ENCODE measurements at places on chromosomes 7 and 10.

DNA sequence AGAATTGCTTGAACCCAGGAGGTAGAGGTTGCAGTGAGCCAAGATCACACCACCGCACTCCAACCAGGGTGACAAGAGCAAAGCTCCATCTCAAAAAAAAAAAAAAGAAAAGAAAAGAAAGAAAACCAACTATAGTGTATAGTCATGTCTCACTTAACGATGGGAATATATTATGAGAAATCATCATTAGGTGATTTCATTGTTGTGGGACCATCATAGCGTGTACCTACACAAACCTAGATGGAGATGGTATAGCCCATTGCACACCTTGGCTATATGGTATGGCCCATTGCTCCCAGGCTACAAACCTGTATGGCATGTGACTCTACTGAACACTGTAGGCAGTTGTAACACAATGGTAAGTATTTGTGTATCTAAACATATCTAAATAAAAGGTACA, 8.5 kb upstream of the GALNT11 start:
- no peak for DNase-seq

DNA sequence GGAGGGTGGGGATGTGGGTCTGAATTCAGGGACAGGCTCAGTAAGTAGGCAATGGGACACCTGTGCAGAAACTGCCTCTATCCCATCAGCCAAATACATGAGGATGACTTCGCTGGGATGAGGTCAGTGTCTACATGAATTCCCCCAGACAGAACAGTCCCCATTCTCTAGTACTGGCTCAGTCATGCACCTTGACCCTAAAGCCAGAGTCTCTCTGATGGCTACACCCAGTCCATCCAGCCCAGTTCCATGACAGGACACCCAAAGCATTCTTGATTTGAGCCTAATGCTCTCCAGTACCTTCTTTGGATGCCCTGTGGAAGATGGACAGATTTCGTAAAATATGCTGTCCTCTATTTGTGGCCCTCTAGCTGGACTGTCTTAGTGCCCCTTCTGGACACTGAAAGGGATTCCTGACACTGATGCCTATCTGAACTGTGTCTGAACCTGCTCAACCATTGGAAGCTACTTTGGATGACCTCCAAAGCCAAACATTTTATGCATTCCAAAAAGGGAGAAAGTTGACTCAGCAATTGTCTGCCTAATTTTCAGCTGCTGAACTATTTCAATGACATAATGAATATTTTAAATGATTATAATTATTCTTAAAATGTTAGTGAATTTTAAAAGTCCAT, 14.6 kb downstream of the SFRP4 start:
- peak; percentile 65 for DNase-seq

- no peak for DNase-seq
Observed at GRCh38 chr10:10533437-10533836, 484.2 kb upstream of the CELF2 start.

- no peak for DNase-seq
Observed at GRCh38 chr7:81245353-81245752, 326.5 kb upstream of the SEMA3C start.

DNA sequence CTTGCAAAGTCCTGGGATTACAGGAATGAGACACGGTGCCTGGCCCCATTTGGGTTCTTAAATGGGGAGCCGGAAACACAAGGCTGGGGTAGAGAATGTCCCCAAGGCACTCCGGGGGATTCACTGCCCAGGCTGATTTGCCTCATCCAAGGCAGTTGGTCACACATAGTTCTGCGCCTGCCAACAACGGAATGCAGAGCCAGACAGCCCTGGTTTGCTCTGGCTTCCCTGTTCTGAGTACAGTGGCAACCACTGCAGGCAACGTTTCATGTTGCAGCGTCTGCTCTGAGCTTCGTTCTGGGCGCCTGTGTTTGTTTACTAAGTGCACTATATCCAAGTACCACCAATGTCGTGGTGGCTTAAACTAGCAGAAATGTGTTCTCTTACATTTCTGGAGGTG, 61.7 kb upstream of the C1QL3 start:
- DNase-seq, result no peak

DNA sequence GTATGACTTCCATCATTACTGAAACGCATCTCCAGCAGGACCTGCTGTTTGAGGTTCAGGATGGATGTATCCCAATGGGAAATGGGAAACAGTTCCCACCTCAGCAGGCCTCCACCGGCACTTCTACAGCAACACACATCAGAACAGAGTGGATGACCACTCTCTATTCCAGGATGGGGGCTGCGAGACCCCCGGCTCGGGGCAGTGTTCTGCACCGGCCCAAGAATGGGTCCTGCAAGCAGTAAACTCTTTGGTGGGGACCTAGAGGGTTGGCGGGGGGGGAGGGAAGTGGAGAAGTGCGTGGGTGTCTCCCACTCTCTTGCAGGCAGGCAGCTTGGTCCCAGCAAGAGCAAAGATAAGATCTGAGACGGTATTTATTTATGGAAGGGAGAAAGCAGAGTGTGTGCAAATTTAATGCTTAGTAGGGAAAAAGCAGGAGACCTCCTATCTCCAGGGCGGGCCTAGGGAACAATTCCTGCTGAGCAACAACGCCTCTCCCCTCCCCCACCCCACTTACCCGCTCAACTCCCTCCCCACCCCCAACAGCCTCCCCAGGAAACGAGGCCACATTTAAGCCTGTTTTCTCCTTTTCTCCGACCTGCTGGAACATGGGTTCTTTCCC, 4.0 kb downstream of the SFMBT2 start:
- DNase-seq, result no peak
